ENCODE measurements at places on chromosomes 7 and 10.

DNA sequence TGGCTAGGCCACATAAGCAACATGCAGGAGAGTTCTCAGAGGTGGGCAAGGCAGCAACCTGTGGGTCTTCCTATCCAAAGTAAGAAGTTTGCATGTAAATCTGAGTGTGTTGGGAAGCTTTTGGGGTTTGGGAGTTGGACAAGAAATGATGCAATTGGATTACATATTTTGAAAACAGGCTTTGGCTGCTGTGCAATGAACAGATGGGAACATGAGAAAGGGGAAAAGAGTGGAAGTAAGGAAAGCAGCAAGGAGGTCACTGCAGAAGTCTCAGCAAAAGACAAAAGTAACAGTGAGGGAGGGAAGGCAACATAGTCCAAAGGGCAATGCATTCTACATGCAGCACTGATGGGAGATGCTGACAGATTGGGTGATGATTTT is 61.1 kb upstream of the C10orf90 start:
- DNase-seq: no peak

DNA sequence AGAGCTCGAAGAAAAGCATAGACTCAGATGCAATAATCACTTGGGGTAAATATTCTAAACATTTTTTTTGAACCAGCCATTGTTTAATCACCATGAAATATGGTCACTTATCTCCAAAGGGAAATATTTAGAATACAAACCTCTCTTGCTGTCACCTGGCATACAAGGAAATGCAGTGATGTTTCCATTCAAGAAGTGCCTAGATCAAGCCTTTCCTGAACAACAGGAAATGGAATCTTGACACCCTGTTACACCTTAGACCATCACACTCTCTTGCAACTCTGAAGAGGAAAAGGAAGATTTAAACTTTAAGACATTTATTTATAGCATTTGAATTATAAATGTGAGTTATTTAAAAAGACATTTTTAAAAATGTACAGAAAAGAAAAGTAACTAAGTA is 263.0 kb upstream of the BMPER start:
- no peak for DNase-seq

- no peak for DNase-seq
Observed at GRCh38 chr7:96657347-96658021, 52.2 kb downstream of the SEM1 start.

DNA sequence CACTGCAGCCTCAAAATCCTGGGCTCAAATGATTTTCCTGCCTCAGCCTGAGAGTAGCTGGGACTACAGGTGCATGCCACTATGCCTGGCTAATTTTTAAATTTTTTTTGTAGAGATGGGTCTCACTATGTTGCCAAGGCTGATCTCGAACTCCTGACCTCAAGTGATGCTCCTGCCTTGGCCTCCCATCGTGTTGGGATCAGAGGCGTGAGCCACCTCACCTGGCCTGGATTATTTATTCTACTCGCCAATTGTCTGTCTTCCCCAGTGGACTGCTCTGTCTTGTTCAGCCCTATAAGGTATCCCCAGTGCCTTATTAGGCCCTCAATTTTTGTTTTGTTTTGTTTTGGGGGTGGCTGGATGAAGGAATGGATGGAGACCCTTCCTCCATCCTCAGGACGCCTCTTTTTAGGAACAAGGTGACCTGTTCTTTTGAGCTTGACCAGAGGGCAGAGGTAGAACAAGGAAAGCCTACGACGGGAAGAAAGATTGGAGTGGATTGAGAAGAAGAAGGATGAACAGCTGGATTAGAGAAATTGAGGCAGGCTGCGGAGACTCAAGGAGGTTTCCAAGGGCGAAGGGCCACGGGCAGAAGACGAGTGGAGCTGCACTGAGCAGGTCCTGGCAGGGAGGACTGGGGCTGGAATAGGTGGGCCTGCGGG is 541 bp upstream of the DENND10 start:
- DNase-seq: no peak

DNA sequence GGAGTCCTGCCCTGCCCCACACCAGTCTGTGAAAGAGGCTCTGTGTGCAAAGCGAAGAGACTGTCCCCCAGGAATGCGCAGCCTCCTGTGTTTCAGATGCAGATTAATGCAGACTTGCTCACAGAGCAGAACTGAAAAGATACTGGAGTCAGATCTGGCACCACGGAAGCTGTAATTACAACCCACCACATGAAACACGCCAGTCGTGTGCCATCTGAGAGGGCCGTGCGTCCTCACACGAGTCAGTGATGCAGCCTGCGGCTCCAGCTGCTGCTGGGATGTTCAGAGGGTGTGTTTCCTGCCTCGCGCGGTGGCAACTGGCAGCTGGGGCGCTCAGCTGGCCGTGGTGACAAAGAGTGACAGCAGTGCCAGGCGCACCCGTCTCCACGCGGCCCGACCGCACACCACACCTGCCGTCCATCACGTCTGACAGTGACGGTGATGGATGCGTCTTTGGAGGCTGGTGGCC is 50.0 kb downstream of the NKX6-2 start:
- no peak for DNase-seq

DNA sequence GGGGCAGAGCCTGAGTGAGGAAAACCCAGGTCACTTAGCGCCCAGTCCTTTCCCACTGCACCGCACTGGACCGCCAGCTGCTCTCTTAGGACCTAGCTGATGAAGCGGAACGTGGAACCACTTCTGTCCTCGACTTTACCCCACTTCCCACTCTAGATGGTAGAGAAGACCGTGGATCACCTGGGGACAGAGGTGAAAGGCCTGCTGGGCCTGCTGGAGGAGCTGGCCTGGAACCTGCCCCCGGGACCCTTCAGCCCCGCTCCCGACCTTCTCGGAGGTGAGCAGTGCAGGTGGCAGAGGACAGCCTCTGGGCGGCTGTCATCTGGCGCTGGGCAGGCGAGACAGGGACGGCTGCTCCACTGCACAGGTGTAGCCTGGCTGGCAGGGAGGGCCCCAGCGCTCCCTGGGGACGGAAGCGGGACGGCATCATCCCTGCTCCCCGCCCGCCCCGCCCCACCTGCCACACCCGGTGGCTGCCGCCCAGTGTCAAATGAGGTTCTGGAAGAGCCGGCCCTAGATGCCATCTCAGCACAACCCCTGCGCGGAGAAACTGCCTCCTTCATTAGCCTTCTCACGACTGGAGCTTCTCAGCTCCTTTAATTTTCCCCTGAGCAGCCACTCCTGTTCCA is 11.7 kb downstream of the PLAC9 start:
- DNase-seq: no peak

DNA sequence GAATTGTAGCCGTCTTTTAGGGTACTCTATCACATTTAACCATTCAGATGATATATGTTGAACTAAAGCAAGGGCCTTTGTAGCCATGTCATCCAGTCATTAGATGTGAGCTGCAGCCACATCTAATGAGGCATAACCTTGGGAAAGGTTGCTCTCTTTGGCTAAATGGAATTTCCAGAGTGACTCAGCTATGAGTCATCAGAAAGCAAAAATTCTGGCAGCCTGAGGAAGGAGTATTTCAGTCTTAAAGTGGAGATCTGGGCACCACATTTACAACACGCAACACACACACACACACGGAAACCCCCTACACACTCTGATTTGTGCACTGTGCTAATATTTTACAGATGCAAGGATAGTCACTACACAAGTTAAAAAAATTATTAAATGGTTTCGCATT is 176.9 kb upstream of the ZWINT start:
- DNase-seq: no peak

GRCh38 chr7:132403465-132404110 is 172.7 kb downstream of the PLXNA4 start:
- DNase-seq: no peak

DNA sequence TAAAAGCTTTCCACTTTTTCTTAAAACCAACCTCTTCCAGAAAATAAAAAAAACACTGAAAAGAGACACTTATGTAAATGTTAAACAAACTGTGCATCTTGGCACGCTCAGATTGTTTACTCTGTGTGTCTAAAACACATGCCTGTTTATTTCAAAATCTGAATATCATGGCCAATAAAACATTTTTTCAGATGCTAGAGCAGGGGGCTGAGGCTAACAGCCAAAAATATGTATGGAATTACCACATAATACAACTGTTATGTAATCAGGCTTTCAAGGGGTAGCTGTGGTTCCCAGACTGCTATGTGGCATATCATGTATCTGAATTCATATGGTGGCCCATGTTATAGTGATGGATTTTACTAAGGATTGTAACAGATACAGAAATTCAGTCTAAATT is 130.4 kb downstream of the HIBADH start:
- DNase-seq: no peak

- DNase-seq: no peak
Observed at GRCh38 chr10:63106111-63106755, 26.9 kb upstream of the NRBF2 start.

Measured in AML-193 (cell line).